ENCODE measurements at places on chromosomes 1 and 21.

DNA sequence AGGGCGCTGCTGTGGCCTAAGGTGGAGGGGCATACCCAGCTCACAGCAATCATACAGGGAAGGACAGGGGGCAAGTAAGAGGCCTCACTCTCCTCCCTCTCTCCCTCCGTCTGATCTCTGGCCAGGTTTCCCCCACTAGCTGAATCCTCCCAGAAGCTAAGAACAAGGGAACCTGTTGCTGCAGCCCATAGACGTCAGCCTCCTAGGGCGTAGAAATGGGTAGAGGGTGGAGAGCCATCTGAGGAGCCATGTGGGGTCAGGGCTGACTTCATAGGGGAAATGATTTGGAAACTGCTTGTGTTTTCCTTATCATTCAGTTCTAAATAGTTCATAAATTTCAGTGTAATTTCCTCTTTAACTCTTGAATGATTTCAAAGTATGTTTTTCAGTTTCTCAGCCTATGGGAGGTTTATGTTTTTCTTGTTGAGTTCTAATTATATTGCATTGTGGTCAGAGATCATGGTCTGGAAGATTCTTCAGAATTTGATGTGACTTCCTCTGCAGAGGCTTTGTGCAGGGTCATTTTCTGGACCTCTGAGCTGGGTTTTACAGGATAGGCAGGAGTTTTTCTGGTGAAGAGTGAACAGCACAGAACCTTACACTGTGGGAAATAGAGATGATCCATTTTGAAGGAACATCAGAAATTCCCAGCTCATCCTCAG, 2.3 kb upstream of the MOB3C start:
- no peak for DNase-seq

DNA sequence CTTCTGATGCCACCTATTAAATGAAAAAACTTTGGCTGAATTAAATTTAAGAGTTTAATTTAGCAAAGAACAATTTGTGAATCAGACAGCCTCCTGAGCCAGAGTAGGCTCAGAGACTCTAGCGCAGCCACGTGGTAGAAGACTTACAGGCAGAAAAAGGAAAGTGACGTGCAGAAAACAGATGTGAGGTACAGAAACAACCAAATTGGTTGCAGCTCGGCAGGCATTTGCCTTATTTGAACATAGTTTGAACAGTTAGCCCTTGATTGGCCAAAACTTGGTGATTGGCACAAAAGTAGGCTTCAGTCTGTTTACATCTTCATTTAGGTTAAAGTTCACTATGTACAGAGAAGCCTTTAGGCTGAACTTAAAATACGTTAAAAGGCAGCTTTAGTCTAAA, 22.9 kb downstream of the TCP10L start:
- DNase-seq, result no peak

DNA sequence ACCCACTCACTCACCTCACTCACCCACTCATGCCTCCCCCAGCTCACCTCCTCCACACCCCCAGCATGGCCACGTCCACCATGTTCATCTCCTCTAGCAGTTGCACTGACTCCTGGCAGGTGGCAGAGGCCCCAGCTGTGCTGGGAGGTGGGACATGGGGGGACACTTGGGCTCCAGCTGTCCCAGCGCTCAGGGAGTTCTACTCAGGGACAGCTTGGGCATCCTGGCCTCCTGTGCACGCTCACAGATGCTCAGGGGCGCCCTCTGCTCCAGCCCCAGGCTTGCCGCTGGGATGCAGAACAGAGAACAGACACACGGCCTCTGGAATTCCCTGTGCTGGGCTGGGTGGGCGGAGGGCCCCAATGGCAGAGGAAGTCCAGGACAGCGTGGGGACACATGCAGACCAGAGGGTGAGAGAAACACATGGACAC, 5.2 kb downstream of the KRTAP10-8 start:
- DNase-seq, result no peak

DNA sequence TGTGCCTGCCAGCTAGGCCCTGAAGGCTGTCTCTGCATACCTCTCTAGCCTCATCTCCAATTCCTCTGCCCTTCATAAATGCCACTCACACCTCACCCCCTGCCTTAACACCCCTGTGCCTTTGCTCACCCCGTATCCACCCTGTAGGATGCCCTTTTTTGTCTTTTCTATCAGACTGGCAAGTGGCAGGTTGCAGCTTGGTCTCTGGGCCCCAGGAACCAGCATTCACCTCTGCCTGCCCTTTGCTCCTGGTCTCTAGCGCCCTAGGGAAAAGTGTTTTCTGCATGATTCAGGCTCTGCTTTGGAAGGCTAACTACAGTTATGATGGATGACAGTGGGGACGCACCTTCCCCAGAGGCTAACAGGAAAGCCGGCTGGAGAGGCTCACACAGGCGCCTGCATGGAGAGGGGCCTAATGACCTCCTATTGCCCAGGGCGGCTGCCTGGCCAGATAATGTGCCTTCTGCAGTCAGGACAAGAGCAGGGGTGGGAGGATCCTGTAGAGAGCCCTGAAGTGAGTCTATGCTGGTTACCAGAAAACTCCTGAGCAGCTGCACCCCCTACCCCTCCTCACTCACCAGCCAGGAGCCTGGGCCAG, 11.2 kb downstream of the KANK4 start:
- DNase-seq, result no peak

DNA sequence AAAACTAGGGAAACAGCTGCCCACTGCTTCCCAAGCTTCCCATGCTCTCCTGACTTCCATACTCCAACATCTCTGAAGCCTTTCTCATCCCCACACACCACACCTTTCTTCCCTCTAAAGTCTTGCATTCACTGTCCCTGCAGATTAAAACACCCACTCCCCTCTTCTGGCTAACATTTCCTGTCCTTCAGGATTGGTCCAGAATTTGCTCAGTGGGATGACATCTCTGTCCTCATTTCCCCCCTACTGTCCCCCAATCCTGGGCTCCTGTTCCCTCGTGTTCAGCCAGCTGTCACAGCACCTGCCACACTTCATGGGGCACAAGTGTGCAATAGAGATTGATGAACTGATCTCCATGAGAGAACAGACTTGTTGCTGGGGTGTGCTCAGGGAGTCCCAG, 82.7 kb downstream of the KCND3 start:
- DNase-seq, result no peak

DNA sequence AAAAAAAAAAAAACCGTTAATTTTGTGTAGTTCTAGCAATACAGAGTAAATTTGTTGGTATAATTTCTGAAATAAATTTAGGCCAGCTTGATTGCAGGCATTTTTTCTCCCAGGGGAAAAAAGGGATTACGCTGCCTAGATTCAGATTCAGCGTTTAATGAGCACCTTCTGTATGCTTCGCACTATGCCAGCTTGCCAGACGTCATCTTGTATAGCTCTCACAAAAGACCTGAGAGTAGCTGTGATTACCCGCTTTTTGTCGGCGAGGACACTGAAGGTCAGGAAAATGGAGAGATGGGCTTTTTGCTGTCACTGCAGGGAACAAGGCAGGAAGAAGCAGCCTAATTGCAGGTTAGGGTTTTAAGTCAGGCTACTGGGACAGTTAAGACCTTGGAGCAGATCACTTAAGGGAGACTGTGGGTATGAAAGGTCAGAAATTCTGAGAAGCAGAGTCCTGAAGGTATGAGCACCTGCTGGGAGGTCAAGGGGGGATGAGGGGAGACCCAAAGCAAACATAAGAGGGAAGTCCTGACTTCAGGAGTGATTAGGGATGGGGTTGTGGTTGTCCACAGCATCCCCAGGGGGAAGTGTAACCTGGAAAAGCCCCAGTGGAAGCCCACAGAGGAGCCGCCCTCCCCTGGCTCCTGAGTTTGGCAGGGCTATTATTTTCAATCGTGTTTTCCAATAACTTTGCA, 39.0 kb downstream of the TMCC2 start:
- DNase-seq, result no peak

DNA sequence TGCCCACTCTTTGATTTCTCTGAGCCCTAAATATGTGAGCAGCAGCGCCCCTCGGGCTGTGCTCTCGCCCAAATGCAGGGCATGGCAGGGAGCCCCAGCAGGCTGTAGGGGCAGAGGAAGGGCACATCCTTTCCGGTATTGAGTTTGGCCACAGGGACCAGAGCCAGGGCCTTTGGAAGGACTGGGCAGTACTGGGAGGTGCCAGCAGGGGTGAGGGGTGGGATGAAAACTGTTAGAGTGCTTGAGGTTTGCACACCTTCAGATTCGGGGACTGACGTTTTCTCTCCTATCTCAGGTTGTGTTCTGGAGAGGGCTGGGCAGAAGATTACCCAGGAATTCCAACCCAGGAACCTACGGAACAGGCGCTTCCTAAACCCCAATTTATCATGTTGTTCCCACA, 2.2 kb upstream of the ATP1A2 start:
- no peak for DNase-seq
